Activated CD4-positive, alpha-beta T cell treated with anti-CD3 and anti-CD28 coated beads for 24 hours (primary cell): ENCODE measurements at places on chromosomes 2 and 18.

DNA sequence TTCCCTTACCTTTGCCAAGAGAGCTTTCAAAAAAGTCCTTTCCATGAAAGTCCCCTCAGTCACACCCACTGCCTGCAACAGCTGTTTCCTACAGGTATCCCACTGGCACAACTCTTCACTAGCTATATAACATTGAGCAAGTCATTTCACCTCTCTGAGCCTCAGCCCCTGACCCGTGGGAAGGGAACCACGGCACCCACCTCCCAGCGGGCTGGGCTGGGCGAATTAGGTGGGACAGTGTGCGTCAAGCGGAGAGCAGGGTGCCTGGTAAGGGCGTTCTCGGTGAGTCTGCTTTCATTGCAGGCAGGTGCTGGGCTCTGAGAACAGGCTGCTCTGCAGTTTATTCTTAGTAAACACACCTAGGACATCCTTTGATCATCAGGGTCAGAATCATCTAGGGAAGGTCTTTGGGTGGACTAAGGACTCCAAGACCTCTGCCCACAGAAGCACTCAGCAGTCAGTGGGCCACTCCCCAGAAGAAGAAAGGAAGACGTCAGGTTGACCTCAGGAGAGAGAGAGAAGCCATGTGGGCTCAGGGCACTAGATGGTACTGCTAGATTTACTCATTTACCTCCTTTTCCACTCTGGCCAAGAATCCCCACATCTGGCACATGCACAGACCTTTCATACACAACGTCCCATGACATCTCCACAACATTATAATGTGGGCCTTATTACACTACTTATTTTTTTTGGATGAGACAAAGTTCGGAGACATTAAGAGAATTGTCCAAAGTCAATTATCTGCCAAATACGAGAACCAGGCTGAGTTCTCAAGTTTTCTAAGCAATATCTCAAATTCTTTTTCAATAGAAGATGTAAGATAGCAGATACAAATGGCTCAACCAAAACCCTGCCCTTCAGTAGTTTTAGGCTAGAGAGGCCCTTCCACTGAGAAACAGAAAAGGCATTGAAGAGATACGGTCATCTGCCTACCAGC, 79.9 kb downstream of the GALNT14 start:
- DNase-seq, result no peak

DNA sequence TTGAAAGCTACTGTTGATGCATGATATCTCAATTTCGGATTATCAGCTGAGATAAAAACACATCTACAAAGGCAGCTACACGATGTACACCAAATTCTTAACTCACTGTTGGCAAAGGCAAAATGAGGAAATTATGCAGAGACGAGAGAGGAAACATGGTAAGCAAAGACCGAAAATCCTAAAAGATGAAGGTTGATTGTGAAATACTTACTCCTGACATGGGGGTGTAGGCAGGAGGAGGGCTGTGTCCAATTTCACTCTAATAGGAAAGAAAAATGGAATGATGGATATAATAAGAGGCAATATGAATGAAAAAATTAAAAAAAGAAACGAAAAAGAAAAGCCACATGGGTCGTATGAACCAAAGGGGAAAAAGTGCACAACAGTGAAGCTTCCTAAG, 831.3 kb downstream of the CPS1 start:
- DNase-seq, result no peak

- peak; percentile 44 for DNase-seq
Observed at GRCh38 chr2:218569038-218569431, 396 bp downstream of the CNOT9 start.

DNA sequence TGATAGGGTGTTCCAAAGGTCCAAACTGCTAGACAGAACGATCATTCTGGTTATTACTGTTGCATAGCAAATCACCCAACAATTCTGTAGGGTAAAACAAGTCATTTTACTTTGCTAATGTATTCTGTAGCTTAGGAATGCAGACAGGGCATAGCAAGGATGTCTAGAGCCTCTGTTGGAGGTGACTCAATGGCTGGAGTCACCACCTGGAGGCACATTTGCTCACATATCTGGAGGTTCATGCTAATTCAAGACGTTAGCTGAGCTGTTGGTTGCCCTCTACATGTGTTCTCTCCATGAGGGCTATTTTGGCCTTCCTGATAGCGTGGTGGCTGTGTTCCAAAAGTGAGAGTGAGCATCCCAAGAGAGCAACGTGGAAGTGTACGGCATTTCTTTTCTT, 22.5 kb upstream of the ST8SIA3 start:
- DNase-seq, result no peak

GRCh38 chr2:60521626-60522025, 31.8 kb downstream of the BCL11A start:
- DNase-seq, result no peak

GRCh38 chr2:198385326-198385725, 580.9 kb downstream of the PLCL1 start:
- no peak for DNase-seq

- no peak for DNase-seq
Observed at GRCh38 chr18:7597500-7597899, 30.4 kb downstream of the PTPRM start.

DNA sequence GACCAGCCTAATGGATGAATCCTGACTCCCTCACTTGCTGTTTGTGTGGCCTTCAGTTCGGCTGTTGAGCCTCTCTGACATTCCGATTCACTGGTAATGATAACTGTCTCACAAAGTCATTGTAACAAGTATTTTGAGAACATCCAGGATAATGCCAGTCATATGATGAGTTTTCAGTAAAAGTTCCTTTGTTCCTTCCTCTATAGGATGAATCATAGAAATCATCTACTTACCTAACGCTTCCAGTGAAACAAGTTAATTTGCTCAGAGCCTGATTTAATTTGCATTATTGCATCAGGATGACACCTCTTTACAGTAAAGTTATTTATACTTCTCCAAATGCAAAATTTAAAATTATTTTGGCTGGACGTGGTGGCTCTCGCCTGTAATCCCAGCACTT, 32.0 kb downstream of the RAB31 start:
- no peak for DNase-seq

GRCh38 chr18:46477425-46478011, 179.5 kb downstream of the LOXHD1 start:
- no peak for DNase-seq

- DNase-seq, result no peak
Observed at GRCh38 chr2:56224316-56224715, 40.5 kb downstream of the CCDC85A start.

- no peak for DNase-seq
Observed at GRCh38 chr2:196957881-196958525, 31.5 kb upstream of the PGAP1 start.

- DNase-seq, result no peak
Observed at GRCh38 chr2:158717366-158718195, 77.5 kb upstream of the DAPL1 start.

DNA sequence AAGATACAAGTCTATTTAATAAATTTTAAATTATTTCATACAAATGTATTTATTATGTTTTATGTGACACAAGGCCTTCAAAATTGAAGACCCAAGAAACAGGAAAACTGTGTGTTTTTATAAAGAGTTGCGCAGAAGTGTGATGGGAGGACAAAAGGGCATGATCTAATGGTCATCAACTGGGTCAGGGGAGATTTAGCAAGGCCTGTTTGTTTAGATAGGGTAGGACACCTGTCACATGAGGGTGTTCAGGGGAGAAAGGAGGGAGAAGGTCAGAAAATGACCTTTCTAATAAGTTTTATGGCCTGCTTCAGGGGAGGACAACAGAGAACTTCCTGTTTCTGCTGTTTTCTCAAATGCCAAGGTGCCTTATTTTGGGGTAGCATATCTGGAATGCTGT, 528.8 kb downstream of the STK39 start:
- DNase-seq, result no peak

DNA sequence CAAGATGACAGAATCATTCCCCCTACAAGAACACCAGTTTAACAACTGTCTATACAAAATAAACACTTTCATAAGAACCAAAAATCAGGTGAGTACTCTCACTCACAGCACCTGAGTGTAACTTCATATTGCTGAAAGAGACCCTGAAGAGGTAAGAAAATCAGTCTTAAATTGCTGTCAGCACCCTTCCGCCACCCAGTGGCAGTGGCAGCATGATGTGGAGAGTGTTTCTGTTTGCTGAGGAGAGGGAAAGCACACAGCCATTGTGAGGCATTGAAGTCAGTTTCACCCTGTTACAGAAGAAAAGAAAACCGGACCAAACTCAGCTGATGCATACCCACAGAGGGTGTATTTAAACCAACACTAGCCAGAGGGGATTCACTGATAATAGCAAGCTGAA, 1240.8 kb upstream of the CRIM1 start:
- no peak for DNase-seq

DNA sequence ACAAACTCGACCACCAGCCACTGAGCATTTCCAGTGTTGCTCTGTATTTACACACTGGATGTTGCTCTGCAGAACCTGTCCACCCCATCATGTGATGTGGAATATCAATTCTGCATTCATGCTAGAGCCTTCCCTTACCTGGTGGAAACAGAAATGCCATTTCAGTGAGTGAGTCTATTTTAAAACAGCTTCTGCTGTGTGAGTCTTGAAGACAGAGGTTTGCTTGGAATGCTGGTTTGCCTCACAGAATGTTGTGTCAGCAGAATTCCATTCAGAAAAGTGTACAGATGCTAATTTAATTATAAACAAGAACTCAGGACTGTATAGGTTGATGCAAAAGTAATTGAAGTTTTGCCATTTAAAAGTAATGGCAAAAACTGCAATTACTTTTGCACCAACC, 118.3 kb downstream of the MAP3K20 start:
- no peak for DNase-seq

DNA sequence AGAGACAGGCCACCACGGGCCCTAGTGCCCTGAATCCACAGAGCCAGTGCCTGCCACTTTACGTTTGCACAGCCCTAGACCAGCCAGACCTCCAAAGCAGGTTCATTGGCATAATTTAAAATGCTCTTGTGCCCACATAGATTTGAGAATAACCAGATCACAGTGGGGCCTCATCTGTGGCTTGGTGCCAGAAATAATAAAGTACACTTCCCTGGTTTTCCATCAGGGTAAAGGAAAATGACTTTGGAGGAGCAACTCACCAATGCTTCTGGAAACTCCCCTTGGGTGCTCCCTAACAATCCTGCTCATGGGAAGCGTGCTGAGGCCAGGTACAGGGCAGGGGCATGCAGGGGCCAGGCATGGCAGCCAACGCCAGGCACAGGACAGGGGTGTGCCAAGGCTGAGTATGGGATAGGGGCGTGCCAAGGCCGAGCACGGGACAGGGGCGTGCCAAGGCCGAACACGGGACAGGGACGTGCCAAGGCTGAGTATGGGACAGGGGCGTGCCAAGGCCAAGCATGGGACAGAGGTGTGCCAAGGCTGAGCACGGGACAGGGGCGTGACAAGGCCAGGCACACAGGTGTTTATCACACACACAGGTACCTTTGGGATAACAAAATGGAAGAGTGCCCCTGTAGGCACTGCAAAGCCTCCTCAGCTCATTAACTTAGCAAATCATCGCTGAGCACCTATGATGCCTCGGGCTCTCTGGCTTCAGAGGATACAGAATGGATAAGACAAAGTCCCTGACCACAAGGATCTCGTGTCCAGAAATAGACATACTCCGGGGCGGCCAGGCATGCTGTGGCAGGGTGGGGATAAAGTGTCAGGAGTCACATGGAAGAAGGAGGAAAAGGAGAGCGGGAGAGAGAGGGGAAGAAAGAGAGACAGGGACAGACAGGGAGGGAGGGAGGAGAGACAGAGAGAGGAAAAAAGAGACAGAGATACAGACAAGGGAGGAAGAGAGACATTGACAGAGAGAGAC, 334.7 kb downstream of the EIPR1 start:
- no peak for DNase-seq

- DNase-seq, result no peak
Observed at GRCh38 chr2:96239745-96240264, 26.0 kb downstream of the TMEM127 start.

GRCh38 chr2:231191896-231192872, 6.2 kb upstream of the ARMC9 start:
- no peak for DNase-seq

GRCh38 chr2:71692621-71693277, 239.4 kb downstream of the DYSF start:
- DNase-seq, result no peak

GRCh38 chr2:71705171-71705960, 252.0 kb downstream of the DYSF start:
- no peak for DNase-seq

DNA sequence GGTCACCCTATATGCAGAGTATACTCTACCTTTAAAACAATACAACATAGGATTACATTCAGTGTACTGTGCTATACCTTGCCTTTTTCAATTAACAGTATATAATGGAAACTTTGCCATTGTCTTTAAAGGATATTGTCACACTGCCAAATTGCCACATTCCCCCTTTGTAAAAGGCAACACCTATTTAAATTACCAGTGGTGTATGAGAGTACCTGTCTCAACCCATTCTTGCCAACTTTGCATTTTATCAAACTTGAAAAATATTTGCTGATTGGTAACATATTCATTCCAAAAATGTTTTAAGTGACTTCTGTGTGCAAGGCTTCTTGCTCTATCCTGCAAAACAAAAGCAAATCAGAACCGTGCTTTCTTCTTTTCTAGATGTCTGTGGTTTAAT, 92.9 kb downstream of the FMNL2 start:
- no peak for DNase-seq

GRCh38 chr2:10477443-10478297, 29.5 kb upstream of the ODC1 start:
- no peak for DNase-seq

GRCh38 chr2:96359866-96360265, 24.3 kb downstream of the NCAPH start:
- DNase-seq, result no peak

GRCh38 chr2:18284331-18284730, 276.1 kb downstream of the RDH14 start:
- no peak for DNase-seq

DNA sequence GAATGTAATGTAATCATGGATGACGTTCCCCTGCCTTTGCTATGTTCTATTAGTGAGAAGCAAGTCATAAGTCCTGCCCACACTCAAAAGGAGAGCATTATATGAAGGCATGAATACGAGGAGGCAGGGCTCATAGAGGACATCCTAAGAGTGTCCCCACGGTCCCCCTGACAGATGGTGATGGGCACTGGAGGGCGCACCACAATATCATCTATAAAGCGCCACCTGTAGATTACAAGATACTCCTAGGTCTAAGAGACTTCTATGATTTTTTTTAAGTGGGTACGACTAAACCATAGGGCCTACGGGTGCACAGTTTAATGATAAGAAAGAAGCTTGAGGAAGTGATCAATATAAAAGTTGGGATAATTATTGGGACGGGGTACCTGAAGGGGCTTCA, 131.0 kb downstream of the PAX3 start:
- no peak for DNase-seq

DNA sequence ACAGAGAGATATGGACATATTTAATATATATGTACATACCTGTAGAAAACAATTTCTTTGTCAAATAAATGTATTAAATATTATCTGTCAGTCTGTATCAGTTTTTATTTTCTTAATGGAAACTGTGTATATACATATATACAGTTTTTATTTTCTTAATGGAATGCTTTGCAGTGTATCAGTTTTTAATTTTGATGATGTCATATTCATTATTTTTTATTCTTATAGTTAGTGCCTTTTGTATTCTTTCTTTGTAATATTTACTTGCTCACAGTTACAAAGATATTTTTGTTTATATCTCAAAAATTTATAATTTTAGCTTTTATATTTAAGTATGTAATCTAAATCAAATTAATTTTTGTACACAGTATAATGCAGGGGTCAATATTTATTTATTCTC, 20.6 kb downstream of the KCNH7 start:
- no peak for DNase-seq
